ENCODE measurements at places on chromosomes 2 and 18. TPM values are rescaled to one million over a fixed set of nuclear protein-coding genes. Genes with fewer than 3 reads are reported as not detected.

The SCRN3 gene
- total RNA-seq, result 20.8 TPM

The LAPTM4A gene
- 32.3 TPM for total RNA-seq

The DNAH7 gene
- not detected for total RNA-seq

The ELOA2 gene
- not detected for total RNA-seq

The EGR4 gene
- not detected for total RNA-seq

The CYP1B1 gene
- 6.7 TPM for total RNA-seq

The ARL5A gene
- 43.3 TPM for total RNA-seq

The GPR45 gene
- not detected for total RNA-seq

The CYP27C1 gene
- total RNA-seq, result not detected

The APLF gene
- total RNA-seq, result 3.8 TPM

DNA sequence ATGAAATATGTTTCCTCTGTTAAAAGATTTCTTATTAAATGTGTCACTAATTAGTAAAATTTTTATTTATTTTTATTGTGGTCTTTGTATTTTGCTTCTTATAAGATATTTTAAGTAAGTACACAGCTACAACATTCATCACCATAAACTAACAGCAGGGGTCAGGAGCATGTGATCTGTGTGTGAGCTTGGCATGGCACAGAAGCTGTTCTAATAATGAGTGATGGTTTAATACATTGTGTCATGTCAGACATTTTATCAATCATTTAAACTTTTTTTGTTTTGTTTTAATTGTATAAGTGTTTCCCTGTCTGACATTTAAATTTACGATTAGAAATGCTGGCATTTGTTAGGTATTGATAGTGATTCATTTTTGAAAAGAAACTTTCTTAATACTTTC, 585.4 kb downstream of the DSC3 start:
- no peaks in the 10 kb centered on the region for H3K36me3 ChIP-seq
- H3K4me1 ChIP-seq, result no peaks in the 10 kb centered on the region
- H3K27me3 ChIP-seq, result no peaks in the 10 kb centered on the region
- no peak for DNase-seq
- no peak overlapping the region for H3K27ac ChIP-seq

DNA sequence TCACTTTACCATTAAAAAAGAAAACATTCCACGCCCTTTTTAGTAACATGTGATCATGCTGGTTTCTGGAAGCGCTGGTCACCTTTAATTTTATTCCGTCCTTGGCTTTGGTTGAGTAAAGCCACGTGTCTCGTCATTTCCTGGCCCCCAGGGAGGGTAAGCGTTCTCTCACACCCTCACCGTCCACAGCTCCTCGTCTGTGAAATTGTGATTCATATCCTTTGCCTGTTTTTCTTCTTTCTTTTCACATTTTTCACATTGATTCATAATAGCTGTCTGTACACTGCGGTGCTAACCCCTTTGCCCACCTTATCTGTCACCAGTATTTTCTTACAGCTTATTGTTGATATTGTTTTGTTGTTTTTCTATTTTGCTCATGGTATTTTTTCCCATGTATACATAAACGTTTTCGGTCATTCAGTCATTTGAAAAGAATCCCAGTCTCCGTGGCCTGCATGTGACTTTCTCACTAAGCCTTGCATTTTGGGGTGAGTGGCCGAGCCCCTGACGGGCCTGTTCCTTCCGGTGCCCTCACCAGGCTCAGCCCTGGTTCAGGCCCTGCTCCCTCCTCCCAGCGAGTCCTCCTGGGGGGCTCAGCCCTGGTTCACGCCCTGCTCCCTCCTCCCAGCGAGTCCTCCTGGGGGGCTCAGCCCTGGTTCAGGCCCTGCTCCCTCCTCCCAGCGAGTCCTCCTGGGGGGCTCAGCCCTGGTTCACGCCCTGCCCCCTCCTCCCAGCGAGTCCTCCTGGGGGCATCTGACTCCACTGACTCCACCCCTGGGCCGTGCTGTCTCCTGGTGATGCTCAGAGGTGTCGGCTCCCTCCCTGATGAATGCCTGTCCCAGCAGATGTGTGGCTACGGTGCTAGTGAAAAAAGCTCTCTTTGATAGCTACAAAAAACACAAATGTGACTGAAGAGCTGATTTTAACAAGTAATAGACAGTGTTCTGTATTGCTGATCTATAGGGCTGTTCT, 249.7 kb upstream of the PXDN start:
- no peak overlapping the region for H3K27ac ChIP-seq
- H3K4me1 ChIP-seq, result peaks cover 28% of the 10 kb centered on the region
- no peaks in the 10 kb centered on the region for H3K36me3 ChIP-seq
- no peaks in the 10 kb centered on the region for H3K27me3 ChIP-seq

GRCh38 chr2:8858910-8859309, 21.5 kb upstream of the KIDINS220 start:
- H3K27me3 ChIP-seq, result peaks cover 3% of the 10 kb centered on the region
- H3K27ac ChIP-seq, result no peak overlapping the region
- no peaks in the 10 kb centered on the region for H3K36me3 ChIP-seq

DNA sequence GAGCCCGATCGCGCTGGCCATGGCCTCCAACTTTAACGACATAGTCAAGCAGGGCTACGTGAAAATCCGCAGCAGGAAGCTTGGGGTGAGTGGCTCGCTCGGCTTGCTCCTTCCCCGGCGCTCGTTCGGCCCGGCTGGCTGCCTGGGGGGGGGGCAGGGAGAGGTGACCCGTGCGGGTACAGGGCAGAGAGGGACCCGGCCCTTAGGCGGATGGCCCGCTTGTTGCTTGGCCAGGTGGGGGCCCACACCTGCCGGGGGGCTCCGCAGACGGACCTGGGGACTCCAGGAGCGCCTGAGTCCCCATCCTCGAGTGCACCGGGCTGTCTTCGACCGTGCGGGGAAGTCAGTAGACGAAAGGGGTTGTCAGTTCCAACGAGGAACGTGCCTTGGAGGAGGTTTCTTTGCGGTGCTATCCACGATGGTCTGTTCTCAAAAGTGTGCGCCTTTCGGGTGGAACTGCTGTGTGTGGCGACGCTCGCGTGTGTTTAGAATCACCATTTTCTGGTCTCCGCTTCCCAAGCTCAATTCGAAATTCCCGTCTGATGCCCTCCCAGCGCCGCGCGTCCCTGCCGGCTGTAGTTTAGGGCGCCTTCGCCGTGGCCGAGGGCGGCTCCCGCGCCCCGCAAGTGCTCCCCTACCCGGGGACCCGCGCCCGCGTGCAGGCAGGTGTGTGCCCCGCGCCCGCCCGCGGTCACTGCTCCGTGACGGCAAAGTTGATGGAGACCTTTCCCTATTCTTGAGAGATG, 711 bp downstream of the DOK6 start:
- H3K4me3 ChIP-seq, result no peak overlapping the region
- H3K27ac ChIP-seq, result no peak overlapping the region
- H3K36me3 ChIP-seq, result no peaks in the 10 kb centered on the region
- H3K27me3 ChIP-seq, result peaks cover 9% of the 10 kb centered on the region

- DNase-seq, result no peak
- H3K4me3 ChIP-seq, result no peak overlapping the region
- H3K27me3 ChIP-seq, result no peaks in the 10 kb centered on the region
- H3K4me1 ChIP-seq, result no peaks in the 10 kb centered on the region
Observed at GRCh38 chr2:74822771-74823566, 11.0 kb upstream of the HK2 start.

- H3K4me1 ChIP-seq, result no peaks in the 10 kb centered on the region
- DNase-seq, result no peak
- H3K27ac ChIP-seq, result no peak overlapping the region
Observed at GRCh38 chr2:105296017-105296611, 33.4 kb downstream of the TGFBRAP1 start.

- H3K4me3 ChIP-seq, result no peak overlapping the region
- H3K27ac ChIP-seq, result peak overlapping the region; percentile 62
- H3K27me3 ChIP-seq, result no peaks in the 10 kb centered on the region
- no peak for DNase-seq
- H3K4me1 ChIP-seq, result peaks cover 81% of the 10 kb centered on the region
Observed at GRCh38 chr2:105771836-105772235, 27.1 kb downstream of the NCK2 start.

DNA sequence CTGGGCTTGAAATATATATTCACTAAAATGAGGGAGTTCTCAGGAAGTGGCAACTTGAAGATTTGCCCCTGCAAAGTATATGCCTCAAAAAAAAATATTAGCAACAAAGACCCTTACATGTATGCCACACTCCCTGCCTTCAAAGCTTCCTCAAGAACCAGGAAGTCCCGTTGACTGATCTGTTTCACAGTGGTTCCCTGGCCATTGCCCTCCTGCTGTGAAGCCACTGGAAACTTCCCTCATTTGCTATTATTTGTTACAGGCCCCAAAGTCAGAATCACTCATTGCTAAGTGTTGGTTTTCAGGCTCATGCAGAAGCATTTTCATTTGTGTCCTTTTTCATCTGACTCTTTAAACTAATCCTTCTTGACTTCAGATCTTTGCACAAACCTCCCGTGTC, 421.5 kb downstream of the ZNF521 start:
- H3K27me3 ChIP-seq, result no peaks in the 10 kb centered on the region
- no peak overlapping the region for H3K4me3 ChIP-seq
- H3K36me3 ChIP-seq, result no peaks in the 10 kb centered on the region
- DNase-seq, result no peak
- H3K4me1 ChIP-seq, result no peaks in the 10 kb centered on the region
- H3K27ac ChIP-seq, result no peak overlapping the region

DNA sequence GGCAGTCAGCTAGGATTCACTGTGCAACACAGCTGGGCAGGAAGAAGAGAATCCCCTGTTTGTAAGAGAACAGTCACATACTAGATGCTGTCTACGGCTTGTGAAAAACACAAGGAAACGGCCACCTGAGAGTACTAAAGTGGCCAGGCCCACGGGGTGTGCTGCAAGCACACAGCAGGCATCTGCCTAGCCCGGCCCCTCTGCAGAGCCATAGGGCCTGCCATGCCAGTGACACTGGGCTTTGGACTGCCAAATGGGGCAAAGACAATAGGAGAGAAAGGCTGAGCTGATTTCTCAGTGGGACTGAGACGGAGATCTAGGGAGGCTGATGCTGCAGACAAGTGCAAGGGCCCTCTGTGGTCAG, 10.3 kb downstream of the TUBB6 start:
- H3K27me3 ChIP-seq, result no peaks in the 10 kb centered on the region
- H3K36me3 ChIP-seq, result no peaks in the 10 kb centered on the region
- H3K27ac ChIP-seq, result no peak overlapping the region
- no peak overlapping the region for H3K4me3 ChIP-seq
- no peak for DNase-seq

- no peaks in the 10 kb centered on the region for H3K36me3 ChIP-seq
- no peaks in the 10 kb centered on the region for H3K27me3 ChIP-seq
- H3K4me1 ChIP-seq, result no peaks in the 10 kb centered on the region
Observed at GRCh38 chr2:95380280-95380679, 22.2 kb upstream of the FAHD2A start.

DNA sequence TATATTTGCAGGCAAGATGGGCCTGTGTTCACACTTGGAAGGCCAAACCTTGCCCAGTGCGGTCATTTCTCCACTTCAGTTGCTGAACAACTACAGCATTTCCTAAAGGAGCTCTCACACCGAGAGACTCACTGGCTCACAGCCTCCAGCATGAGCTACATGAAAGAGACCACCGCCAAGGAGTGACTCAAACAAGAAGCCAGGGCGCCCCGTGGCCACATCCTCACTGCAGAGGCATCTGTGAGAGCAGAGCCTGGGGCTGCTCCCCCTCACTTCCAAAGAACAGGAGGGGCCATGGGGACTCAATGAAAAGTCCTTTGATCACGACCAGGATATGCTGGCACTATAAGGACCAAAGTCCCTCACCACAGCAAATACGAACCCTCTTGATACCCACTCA, 50.0 kb downstream of the TMEM163 start:
- H3K27me3 ChIP-seq, result no peaks in the 10 kb centered on the region
- peaks cover 54% of the 10 kb centered on the region for H3K4me1 ChIP-seq
- peak overlapping the region; percentile 4 for H3K4me3 ChIP-seq
- no peaks in the 10 kb centered on the region for H3K36me3 ChIP-seq
- H3K27ac ChIP-seq, result no peak overlapping the region

DNA sequence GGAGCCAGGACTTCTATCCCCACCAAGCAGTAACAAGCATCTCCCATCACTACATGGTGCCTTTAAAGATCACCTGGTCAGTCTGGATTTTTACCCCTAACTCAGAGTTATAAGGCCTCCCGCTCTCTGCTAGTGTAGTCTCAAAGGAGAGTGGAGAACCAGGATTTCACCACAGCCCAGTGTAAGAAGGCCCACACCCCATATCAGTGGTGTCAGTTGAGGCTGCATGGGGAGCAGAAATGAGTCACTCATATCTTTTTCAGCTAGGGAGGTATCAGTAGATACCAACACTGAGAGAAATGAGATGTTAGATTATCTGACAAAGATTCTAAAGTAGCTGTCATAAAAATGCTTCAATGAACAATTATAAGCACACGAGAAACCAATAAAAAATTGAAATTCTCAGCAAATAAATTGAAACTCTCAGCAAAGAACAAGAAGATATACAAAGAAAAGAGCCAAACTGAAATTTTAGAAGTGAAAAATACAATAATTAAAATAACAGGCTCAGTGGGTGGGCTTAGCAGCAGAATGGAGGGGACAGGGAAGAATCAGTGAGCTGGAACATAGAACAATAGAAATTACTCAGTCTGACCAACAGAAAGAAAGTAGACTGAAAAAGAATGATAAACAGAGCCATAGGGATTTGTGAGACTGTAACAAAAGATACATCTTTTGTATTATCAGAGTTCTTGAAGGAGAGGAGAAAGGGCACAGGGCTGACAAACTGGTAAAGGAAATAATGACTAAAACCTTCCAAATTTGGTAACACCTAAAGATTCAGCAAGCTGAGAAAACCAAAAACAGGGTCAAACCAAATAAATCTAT, 257.7 kb downstream of the ANAPC1 start:
- no peaks in the 10 kb centered on the region for H3K36me3 ChIP-seq
- no peaks in the 10 kb centered on the region for H3K4me1 ChIP-seq
- no peaks in the 10 kb centered on the region for H3K27me3 ChIP-seq
- H3K27ac ChIP-seq, result no peak overlapping the region

DNA sequence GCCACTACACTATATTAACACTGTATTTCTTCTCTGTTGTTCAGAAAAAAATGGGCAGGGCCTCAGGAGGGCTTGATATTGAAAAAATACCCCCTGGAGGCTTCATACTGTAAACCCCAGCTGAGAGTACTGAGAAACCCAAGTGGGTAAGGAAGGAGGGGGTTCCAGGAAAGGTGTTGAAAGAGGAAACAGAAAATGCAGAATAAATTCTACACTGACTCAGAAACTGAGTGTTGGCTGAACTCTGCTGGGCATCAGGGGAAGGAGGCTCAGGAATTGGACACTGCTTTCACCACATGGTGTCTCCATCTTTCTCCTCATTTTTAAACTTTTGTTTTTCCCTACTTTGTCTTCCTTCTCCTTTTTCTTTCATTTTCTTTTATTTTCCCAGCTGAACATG, 253.7 kb downstream of the DYM start:
- no peak for DNase-seq
- no peaks in the 10 kb centered on the region for H3K36me3 ChIP-seq
- H3K4me1 ChIP-seq, result no peaks in the 10 kb centered on the region
- H3K27me3 ChIP-seq, result no peaks in the 10 kb centered on the region
- H3K4me3 ChIP-seq, result no peak overlapping the region

All from naive thymus-derived CD4-positive, alpha-beta T cell (primary cell).